ENCODE measurements at places on chromosomes 13 and 19.

- DNase-seq, result no peak
These were observed 2.4 kb downstream of the CUL4A start for GRCh38 chr13:113211774-113212173.

DNA sequence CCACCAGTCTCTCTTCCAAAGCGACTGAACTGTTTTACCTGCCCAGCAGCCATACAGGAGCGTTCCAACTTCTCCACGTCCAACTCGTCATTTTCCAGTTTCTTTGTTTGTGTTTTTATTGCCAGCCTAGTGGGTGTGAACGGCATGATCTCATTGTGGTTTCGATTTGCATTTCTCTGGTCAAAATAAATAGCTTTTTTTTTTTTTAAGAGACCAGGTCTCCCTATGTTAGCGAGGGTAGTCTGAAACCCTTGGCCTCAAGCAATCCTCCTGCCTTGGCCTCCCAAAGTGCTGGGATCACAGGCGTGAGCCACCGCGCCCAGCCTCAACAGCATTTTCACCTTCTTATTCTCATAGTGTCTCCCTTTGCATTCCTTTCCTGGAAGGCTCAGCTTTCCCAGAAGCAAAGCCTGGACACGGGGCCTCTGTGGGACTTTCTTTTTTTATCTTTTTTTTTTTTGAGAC is 4.2 kb upstream of the JSRP1 start:
- DNase-seq, result no peak

DNA sequence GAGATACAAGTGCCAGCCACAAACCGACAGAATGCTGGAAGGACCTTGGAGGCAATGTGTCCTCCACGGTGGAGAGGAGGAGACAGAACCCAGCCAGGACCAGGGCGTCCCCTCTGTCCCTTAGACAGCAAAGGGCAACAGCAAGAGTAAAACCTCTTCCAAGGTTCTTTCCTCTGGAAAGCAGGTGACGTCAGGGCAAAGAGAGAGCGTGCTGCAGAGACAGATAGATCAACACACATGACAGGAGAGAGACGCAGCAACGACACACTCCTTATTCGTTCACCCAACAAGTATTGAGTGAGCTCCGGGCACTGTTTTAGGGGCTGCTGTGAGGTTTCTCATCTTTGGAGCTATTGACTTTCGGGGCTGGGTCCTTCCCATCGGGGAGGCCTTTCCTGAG is 1.3 kb upstream of the GALP start:
- no peak for DNase-seq

DNA sequence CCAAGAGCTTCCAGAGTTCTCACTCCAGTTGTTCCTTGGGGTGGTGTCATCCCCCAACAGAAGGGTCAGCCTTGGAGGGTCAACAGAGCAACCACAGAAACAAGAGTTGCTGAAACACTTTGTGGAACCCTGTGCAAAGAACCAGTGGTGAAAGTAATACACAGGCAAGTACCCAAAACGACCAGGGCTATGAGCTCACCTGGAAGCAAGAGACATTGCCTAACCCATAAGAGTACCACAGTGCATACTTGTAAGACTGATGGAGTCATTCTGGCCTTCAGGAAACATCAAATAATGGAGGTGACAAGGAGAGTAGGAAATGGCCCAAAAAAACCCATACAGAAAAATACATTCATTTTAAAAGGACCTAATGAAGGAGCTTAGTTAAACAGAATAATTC is 184.3 kb upstream of the TSC22D1 start:
- DNase-seq, result no peak

DNA sequence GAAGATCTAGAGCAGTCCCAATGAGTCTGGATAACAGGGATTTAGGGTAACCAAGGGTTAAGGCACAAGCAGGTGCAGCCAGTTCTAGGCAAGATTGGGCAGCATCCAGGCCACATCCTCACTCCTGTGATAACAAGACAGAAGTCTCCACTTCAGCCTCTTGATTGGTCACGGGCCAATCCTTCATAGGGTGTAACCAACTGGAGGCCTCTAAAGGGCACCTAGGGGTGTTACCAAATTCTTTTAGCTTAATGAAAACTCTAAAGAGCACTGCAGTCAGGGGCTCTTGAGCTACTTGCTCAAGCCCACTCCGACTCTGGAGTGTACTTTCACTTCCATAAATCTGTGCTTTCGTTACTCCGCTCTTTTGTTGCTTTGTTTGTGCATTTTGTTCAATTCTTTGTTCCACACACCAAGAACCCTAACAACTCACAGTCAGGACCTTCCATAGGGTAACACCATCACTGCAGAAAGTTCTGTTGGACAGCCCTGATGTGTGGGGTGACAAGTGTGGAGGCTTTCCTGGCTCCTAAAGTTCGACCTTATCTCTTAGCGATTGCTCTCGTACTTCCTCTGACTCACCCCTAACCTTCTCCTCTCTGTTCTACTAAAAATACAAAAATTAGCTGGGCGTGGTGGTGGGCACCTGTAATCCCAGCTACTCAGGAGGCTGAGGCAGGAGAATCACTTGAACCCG is 36.1 kb downstream of the ZSWIM9 start:
- no peak for DNase-seq

- peak; percentile 79 for DNase-seq
These were observed at the start of gene FFAR1 for GRCh38 chr19:35347171-35347929. Gene FFAR1, plus strand, starts transcription at chr19:35347902. Its CDS starts 3,650 bp downstream, at chr19:35351552.

- peak; percentile 88 for DNase-seq
These were observed 2.5 kb upstream of the EEF2 start for GRCh38 chr19:3987619-3988371.

GRCh38 chr13:43763143-43763759 is 23.5 kb downstream of the ENOX1 start:
- DNase-seq, result no peak

DNA sequence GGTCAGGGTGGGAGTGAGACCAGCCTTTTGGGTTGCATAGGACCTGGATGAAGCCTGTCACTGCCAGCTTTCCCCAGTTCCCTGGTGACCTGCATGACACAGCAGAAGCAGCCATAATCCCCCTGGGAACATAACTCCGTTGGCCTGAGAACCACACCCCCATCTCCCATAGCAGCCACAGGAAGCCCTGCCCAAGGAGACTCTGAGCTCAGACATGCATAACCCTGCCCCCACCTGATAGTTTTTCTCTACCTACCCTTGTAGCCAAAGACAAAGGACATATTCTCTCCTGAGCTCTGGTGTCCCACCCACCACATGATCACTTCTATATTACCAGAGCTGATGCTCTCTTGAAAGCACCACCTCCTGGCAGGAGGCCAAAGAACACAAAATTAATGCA is 413.5 kb upstream of the HTR2A start:
- DNase-seq, result no peak

GRCh38 chr13:35953537-35954206 is 177.5 kb downstream of the DCLK1 start:
- DNase-seq, result no peak

DNA sequence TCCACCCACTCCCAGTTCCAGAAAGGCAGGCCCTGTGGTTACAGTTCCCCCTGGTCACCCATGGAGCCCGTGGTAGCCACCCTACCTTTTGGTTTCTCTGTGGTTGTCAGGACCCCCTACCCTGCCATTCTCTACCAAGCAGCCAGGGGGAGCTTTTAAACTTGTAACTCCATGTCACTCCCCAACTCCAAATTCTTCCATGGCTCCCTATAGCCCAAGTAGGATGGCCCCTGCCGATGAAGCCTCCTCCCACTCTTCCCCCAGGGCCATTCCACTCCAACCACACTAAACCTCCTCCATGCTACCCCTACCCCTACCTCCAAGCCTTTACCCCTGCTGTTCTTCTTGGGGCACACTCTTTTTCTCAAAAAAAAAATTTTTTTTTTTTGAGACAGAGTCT is 2.2 kb downstream of the S1PR2 start:
- DNase-seq, result no peak

- DNase-seq, result no peak
These were observed at the start of gene RNF17 for GRCh38 chr13:24763596-24764275. Gene RNF17, plus strand, starts transcription at chr13:24764169. Its CDS starts 35 bp downstream, at chr13:24764204.

DNA sequence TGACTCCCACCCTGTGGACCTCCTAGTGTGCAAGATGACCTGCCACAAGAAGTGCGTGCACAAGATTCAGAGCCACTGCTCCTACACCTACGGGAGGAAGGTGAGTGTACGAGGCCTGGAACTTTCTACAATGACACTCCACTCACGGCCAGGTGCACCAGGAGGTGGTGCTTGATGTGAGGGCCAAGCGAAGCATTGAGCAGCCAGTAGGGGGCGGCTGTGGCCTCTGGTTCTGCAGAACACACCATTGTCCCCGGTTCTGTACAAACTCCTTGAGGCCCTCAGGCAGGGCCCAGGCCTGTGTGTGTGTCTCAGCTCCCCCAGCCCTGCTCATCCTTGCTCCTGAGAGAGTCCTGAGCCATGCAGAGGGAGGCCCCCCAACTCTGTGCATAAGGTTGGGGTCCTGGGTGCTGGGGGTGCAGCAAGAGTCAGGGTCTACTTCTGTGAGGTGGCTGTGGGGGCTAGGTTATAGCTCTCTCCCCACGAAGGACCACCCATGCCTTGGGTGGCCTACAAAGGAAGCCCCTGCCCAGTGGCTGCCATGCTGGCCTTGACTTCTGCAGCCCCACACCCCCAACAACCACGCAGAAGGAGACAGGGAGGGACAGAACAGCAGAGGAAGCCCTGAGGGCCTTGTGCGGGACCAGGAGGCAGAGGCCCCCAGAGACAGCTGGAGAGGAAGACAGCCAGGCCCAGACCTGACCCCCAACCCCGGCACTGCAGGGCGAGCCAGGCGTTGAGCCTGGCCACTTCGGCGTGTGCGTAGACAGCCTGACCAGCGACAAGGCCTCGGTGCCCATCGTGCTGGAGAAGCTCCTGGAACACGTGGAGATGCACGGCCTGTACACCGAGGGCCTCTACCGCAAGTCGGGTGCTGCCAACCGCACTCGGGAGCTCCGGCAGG is 9.7 kb upstream of the USE1 start:
- no peak for DNase-seq

- no peak for DNase-seq
These were observed 4.9 kb upstream of the N4BP2L1 start for GRCh38 chr13:32432856-32433255.

DNA sequence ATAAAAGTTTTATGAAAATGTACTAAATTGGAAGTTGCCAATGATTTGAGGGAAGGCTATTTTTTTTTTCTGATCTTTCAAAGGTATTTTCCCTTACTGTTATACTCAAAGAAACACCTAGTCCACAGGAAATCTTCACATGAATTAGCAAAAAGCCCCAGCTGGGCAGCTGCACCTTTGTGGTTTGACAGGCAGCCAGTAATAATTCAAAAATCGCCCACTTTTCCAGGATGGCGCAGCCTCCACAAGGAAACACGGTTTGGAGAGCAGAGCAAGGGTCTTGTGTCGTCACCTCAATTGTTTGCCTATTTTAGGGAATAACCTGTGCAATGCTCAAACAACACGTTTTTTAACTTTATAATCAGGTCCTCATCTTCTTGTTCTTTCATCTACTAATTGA is 324.9 kb upstream of the GPC6 start:
- no peak for DNase-seq

DNA sequence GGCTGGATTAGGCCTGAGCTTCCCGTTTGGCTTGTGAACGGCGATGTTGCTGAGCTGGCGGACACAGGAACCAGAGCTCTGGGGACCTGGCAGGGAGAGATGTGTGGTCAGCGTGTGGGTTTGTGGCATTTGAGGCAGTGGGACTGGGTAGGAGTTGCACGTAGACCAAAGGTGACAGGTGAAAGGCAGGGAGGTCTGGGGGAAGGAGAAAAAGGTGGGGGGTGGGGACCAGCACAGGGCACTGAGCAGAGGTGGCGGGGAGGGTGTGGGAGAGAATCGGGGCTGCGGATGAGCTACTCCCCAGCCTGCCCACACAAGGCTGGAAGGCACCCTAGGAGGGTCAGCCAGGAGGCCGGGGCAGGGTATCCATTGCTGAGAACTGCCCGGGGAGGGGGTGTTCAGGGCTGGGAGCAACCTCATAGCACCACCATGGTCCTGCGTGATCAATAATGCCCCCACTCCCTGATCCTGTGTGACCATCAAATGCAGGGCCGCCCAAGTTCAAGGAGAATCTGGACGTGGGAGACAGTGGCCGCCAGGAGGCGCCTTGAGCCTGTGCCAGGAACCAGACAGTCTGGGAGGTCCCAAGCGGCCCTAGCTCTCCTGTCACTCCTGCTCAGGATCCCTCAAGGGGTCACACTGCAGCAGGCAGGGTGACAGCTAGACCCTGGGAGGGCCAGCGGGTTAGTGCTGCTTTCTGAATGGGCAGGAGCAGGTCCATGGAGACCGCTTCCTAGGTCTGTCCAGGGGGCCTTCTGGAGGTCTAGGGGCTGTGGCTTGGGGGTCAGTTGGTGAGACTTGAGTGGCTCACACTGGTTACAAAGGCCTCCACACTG is 12.8 kb upstream of the SELENOW start:
- DNase-seq, result no peak

DNA sequence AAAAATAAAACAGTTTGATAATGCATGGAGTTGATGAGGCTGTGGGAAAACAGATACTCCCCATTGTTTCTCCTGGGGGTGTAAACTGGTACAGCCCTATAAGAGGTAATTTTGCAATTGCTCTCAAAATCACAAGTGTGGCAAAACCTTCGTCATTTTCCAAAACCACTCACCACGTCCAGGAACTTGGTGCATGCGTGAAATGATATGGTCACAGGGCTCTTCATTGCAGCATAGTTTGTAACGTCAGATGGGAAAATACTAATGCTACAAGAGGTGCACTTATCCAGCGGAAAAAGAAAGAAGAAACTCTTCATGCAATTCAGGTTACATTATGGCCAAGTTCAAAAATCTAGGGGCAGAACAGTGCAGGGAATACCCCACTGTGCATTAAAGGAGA is 11.9 kb upstream of the PLAUR start:
- DNase-seq, result no peak

DNA sequence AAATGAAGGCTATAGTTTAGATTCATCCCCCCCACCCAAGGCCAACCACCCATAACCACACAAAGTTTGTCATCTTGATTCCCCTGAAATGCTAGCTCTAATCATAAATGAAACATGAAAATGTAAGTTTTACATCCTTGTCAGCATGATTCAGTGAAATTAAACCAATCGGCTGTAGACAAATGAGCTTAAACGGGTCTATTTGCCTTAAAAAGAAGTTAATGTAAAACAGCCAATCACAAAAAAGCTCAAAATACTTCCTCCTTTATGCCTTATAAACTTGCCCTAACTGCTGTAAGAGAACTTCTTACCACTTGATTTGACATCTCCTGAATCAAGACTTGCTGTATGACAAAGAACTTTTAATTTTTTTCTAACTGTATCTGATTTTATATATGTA is 34.5 kb upstream of the MRI1 start:
- DNase-seq, result no peak

GRCh38 chr13:79919091-79919490 is 421.8 kb downstream of the SPRY2 start:
- no peak for DNase-seq

All from GM06990 (cell line).